Purkinje cell (primary cell): ENCODE measurements at places on chromosomes 7 and 10. TPM values are rescaled to one million over a fixed set of nuclear protein-coding genes. Genes with fewer than 3 reads are reported as not detected.

The C10orf62 gene
- not detected in 2 replicates for polyA plus RNA-seq

The SYCE1 gene
- 17.1 and 17.3 TPM in 2 replicates for polyA plus RNA-seq

The SPAG6 gene
- 0.17 TPM in 1 of 2 replicates, not detected in the other for polyA plus RNA-seq

The IRF5 gene
- not detected in 2 replicates for polyA plus RNA-seq

The SPDYE1 gene
- polyA plus RNA-seq: 0.11 TPM in 1 of 2 replicates, not detected in the other

The CHAT gene
- polyA plus RNA-seq: not detected in 2 replicates

The GPR37 gene
- 2.7 TPM in 1 of 2 replicates, not detected in the other for polyA plus RNA-seq

The RELN gene
- polyA plus RNA-seq: 10.6 and 13.6 TPM in 2 replicates

The MBLAC1 gene
- 0.28 TPM in 1 of 2 replicates, not detected in the other for polyA plus RNA-seq

The ZWINT gene
- polyA plus RNA-seq: 3.2 and 4.4 TPM in 2 replicates

The CCL24 gene
- not detected in 2 replicates for polyA plus RNA-seq

The LIPF gene
- polyA plus RNA-seq: not detected in 2 replicates

The KCNIP2 gene
- polyA plus RNA-seq: 1.3 and 3.6 TPM in 2 replicates

The CUBN gene
- polyA plus RNA-seq: not detected in 2 replicates

The CDHR3 gene
- polyA plus RNA-seq: 3.6 and 4.5 TPM in 2 replicates

The HPS1 gene
- 10.7 and 12.7 TPM in 2 replicates for polyA plus RNA-seq

The ANKRD30A gene
- not detected in 2 replicates for polyA plus RNA-seq

The SKIDA1 gene
- 0.07 and 1.9 TPM in 2 replicates for polyA plus RNA-seq

The ITGB1 gene
- 21.4 and 23.2 TPM in 2 replicates for polyA plus RNA-seq

The ANTXRL gene
- not detected in 2 replicates for polyA plus RNA-seq

The ACHE gene
- 0.73 and 1.6 TPM in 2 replicates for polyA plus RNA-seq

The FAM221A gene
- polyA plus RNA-seq: 44.1 and 56.9 TPM in 2 replicates

The ZNRF2 gene
- 3.2 and 5.8 TPM in 2 replicates for polyA plus RNA-seq

The AP5Z1 gene
- polyA plus RNA-seq: 0.94 and 7.0 TPM in 2 replicates

The NUTM2E gene
- polyA plus RNA-seq: not detected in 2 replicates

The PRLHR gene
- not detected in 2 replicates for polyA plus RNA-seq

The DPYSL4 gene
- polyA plus RNA-seq: 2.8 and 3.8 TPM in 2 replicates

The ACSM6 gene
- not detected in 2 replicates for polyA plus RNA-seq

The C10orf105 gene
- not detected in 2 replicates for polyA plus RNA-seq

The SLC26A3 gene
- polyA plus RNA-seq: not detected in 2 replicates

The CYTH3 gene
- polyA plus RNA-seq: 13.9 and 22.9 TPM in 2 replicates

The MUC12 gene
- 1.5 TPM in 1 of 2 replicates, not detected in the other for polyA plus RNA-seq

The ASB4 gene
- not detected in 2 replicates for polyA plus RNA-seq

The OAT gene
- polyA plus RNA-seq: 123 and 198 TPM in 2 replicates

The UCN3 gene
- polyA plus RNA-seq: not detected in 2 replicates

The MSS51 gene
- 0.20 and 0.36 TPM in 2 replicates for polyA plus RNA-seq
